Occipital lobe (tissue), 3 donors: ENCODE measurements at places on chromosomes 16 and 17. TPM values are rescaled to one million over a fixed set of nuclear protein-coding genes. Genes with fewer than 3 reads are reported as not detected.

- DNase-seq, result no peak
These were observed at the start of gene CTRL for GRCh38 chr16:67931712-67932461. CTRL (minus strand) TSS chr16:67931862; CDS start chr16:67931852, 10 bp downstream.

Gene GRAP
- 3.6 TPM for total RNA-seq

Gene KCNH6
- 0.16 TPM for total RNA-seq

DNA sequence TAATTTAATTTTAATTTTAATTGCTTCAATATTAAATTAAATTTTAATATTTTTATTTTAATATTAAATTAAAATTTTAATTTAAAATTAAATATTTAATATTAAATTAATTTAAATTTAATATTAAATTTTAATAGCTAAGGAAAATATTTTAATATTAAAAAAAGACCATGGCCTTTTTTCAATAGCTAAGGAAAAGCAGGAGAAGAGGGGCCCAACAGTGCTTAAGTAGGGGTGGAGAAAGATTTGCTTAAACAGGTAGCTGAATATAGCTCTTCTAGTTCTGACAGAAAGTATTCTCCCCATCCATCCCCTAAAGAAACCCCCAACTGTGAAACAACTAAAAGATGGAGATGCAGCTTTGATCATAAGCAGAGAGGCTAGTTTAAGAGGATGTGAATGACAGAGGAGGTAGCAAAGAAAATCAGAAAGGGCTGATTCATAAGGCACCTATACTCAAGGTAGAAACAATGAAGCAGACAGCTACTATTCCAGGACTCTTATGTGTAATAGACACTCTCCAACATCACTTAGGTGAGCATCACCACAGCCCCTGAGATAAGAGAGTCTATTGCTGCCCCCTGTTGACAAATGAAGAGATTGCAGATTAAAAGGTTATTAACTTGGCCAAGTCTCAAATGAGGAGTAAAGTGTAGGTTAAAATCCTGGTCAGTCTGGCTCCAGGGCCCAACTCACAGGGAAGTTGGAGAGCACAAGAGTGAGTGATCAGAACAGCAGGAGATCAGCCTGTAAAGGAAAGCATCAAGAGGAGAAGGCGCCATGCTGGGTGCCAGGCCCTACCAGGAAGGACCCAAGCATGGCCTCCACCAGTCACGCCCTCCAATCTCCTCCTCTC, 7.8 kb upstream of the RNASEK start:
- no peak for DNase-seq

- DNase-seq, result no peak
These were observed 295.4 kb upstream of the AXIN2 start for GRCh38 chr17:65856865-65857264.

GRCh38 chr17:81707725-81708646, 4.1 kb upstream of the SLC25A10 start:
- DNase-seq, result no peak

DNA sequence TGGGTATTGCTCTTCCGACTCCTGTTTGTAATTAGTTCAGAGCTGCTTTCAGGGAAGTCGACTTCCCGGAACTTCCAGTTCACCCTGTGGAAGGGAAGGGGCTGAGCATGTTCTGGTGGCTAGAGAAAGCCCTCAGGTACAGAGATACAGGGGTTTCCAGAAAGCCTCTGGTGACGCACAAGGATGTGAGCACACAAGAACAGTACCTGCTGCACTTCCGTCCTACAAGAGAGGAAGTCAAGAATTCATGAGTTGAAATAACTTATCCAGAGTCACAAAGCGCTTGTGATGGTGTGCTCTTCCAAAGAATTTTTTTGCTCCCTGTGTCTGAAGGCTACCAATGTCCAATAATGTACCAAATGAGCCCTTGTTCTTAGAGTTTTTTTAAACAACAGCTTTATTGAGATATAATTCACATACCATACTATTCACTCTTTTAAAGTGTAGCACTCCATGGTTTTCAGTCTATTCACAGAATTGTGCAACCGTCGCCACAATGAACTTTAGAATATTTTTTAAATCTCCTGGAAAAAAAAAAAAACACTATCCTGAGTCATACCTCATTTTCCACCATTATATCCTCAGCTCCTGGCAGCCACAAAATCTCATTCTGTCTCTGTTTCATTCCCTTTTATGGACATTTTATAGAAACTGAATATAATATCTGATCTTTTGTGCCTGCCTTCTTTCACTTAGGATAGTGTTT, 327.6 kb downstream of the CDH13 start:
- DNase-seq, result no peak

DNA sequence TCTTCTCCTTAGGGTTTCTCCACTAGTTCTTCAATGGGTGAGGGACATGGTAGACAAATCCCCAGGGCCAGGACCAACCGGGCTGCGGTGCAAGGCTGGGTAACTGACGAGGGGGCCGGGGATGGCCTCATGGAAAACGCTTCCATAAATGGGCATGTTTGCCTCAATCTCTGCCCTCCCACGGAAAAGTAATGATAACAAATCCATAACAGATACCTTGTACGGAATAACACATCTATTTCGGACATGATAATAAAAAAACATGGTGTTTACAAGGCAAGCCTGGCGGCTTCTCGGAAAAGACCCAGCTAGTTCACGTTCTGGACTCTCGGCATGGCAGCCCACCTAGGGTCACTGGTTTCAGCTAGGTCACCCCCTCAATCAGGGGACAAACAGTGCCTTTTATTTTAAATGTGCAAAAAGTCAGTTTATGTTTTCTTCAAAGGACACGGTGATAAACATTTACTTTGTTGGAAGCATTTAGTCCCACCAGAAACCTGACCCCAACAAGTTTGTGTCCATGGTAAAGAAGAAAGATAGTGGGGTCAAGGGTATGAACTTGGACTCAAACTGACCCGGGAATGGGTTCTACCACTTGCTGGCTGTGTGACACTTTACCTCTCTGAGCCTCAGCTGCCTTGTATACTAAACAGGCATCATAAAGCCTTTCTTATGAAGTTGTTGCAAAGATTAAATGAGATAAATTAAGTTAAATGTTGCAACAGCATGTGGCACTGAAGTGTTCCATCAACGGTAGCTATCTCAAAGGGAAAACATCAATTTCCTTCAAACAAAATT, 1.7 kb downstream of the MYH11 start:
- no peak for DNase-seq

Gene MT3
- total RNA-seq, result 8.6 TPM

Gene TMIGD1
- total RNA-seq, result not detected

DNA sequence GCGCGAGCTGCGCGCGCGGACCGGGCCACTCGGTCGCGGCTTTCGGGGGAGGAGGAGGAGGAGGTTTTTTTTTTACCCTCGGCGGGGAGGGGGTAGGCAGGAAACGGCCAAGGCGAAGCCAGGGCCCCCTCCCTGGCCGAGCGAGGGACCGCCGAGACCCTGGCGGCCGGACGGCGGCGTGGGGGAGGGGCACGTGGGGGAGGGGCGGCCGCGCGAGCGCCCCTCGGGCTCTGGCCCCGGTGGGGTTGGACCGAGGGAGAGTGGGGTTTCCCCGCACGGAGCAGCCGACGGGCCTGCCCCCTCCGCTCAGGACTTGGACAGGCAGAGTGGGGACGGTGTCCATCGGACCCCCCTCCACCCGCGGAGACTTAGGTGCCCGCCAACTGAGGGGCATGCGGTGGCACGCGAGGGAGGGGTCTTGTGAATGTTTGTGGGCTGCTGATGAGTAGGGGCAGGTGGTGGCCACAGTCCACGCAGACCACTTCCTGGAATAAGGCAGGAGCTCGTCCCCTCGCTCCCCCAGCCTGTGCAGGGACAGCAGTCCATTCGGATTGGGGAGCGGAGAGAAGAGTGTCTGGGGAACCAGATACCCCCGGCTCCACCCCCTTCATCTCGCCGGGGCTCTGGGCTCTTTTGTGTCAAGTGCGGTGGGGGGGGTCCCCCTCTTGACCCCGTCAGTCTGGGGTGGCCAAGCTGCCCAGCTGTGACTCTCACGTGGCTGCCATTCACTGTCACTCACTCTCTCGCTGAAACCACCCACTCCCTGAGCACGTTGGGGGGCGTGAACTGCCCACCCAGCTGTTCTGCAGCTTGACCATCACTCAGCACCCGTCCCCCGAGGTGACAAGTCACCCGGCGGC, 3.0 kb upstream of the CHD3 start:
- DNase-seq, result no peak

- DNase-seq, result no peak
These were observed 7.4 kb downstream of the PRKCA start for GRCh38 chr17:66309793-66310192.

DNA sequence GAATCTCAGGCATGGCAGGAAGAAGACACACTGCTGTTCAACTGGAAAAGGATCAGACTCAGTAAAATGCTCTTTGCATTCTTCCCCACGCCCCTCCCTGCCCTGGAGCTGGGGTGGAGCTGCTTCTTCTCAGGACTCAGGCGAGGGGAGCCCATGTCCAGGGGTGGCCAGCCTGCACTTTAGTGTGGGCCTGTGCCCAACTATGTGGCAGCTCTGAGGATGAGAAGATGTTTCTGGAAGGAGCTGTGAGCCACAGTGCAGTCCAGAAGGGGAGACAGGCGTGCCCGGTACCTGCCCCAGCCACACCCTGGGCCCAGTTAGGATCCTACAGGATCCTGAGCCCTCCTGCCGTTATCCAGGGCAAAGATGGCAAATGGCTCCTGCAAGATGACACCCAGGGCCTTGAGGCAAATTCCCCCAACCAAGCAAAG, 120.3 kb downstream of the ANKRD11 start:
- DNase-seq, result no peak

Gene ADAMTS18
- total RNA-seq, result 0.31 TPM

GRCh38 chr17:65518256-65518655, 43.2 kb downstream of the AXIN2 start:
- DNase-seq, result no peak

GRCh38 chr16:89334988-89335802, 117.7 kb downstream of the ZNF778 start:
- no peak for DNase-seq

Gene SEPTIN1
- under 0.01 TPM for total RNA-seq

- DNase-seq, result no peak
These were observed 84.3 kb downstream of the RTN4RL1 start for GRCh38 chr17:1940810-1941185.

- no peak for DNase-seq
These were observed 12.4 kb downstream of the ACE start for GRCh38 chr17:63489291-63489690.

DNA sequence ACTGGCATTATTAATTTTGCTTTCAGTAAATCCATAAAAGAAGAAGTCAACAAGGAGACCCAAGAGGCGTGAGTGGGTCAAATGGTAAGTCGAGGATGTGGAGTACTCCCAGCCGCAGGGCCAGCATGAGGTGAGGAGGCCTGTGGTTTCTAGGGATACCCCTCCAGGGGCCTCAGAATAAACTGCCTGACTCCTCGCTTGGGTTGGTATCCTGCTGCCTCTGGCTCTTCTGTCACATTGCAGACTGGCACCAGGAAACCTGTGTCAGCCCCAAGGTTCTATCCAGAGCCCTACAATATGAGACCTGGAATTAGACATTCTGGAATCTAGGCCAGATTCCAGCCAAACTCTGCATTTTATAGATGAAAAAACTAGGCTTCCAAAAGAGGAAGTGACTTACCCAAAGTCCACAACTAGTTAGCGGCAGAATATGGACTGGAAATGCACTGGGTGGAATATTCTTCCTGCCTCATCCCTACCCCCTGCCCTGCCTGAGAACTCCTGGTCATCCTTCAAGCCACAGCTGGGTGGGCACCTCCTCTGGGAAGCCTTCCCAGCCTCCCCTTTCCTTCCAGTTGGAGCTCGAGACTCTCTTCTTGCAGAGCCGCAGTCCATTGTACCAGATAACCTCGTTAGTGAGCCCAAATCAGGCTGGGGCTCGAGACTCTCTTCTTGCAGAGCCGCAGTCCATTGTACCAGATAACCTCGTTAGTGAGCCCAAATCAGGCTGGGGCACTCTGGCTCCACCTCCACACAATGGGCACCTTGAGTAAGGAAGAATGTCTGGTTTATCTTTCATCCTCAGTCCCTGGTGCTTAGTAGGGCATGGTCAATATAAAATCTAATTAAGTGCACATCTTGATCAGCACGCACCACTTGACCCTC, 22.6 kb downstream of the C17orf67 start:
- no peak for DNase-seq

Gene TMC6
- 2.3 TPM for total RNA-seq

Gene SLC38A8
- total RNA-seq, result not detected

Gene FADS6
- total RNA-seq, result 0.16 TPM

- no peak for DNase-seq
These were observed 56.0 kb downstream of the WIPI1 start for GRCh38 chr17:68401288-68401687.

DNA sequence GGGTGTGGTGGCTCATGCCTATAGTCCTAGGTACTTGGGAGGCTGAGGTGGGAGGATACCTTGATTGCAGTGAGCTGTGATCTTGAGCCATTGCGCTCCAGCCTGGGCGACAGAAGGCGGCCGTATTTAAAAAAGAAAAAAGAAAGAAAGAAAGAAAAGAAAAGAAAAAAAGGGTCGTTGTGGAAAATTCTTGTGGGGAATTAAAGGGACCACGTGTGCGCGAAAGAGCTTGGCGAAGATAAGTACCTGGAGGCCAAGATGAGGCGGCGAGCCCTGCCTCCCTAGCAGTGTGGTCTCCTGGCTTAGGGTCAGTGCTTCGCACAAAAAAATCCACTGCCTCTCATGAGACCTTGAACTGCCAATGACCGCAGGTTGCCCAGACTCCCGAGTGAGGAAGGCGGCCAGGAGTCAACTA, 728 bp upstream of the NMT1 start:
- no peak for DNase-seq

- no peak for DNase-seq
These were observed 53.1 kb downstream of the MRC2 start for GRCh38 chr17:62680541-62681052.

- no peak for DNase-seq
These were observed 19.9 kb upstream of the MRPS23 start for GRCh38 chr17:57869617-57870282.

- no peak for DNase-seq
These were observed 22.4 kb downstream of the RBL2 start for GRCh38 chr16:53456625-53457024.

Gene LSM12
- 22.8 TPM for total RNA-seq

- no peak for DNase-seq
These were observed 3.1 kb downstream of the TEX2 start for GRCh38 chr17:64259922-64260321.

Gene CCDC154
- total RNA-seq, result 0.16 TPM

DNA sequence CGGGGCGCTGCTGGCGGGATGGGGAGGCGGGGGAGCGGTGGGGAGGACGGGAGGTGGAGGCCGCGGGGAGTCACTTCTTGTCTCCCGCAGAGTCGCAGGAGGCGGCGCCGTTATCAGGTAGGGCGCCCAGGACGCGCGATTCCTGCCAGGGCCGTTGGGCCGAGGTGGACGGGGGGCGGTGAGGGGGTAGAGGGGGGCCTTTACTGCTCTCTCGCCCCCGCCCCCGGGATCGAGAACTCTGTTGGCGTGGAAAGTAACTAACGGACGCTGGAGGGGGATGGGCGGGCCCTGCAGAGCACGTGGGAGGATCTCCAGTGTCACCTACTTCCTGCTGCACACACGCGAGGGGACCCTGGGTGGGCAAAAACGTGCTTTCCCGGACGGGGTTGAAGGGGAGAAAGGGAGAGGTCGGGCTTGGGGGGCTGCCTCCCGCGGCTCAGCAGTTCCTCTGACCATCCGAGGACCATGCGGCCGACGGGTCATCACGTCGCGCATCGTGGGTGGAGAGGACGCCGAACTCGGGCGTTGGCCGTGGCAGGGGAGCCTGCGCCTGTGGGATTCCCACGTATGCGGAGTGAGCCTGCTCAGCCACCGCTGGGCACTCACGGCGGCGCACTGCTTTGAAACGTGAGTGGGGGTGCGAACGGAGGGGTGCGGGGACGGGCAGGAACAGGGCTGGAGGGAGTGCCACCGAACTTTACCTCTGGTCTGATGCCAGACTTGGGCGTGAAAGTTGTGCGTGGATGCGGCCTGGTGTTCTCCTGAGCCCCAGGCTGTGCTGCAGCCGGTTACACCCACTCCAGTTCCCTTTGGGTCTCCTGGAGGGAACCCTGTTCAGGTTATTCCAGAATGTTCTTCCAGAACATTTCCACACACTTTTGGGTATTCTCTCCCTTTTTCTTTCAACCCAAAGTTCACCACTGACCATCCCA, 569 bp downstream of the PRSS21 start:
- DNase-seq, result no peak
